B cell (primary cell): ENCODE measurements at places on chromosomes 5 and 9. TPM values are rescaled to one million over a fixed set of nuclear protein-coding genes. Genes with fewer than 3 reads are reported as not detected.

DNA sequence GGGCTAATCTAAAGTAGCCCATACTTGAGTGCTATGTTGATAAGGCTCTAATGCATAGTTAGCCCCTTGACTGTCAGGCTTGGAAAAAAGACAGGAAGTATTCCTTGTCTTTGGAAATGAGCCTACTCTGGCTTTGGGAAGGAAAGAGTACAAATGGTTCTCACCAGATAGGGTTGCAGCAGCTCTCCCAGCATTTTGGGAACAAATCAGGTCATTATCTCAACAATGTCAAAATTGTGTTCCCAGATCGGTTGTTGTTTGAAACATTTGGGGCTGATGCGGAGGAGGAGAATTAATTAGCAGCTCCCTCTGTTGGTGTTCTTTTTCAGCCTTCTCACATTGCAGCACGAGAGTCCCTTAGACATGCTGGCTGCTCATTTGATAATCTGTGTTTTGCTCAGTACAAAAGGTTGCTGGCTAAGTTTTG is 294.7 kb upstream of the DMRT1 start:
- no peak for DNase-seq

DNA sequence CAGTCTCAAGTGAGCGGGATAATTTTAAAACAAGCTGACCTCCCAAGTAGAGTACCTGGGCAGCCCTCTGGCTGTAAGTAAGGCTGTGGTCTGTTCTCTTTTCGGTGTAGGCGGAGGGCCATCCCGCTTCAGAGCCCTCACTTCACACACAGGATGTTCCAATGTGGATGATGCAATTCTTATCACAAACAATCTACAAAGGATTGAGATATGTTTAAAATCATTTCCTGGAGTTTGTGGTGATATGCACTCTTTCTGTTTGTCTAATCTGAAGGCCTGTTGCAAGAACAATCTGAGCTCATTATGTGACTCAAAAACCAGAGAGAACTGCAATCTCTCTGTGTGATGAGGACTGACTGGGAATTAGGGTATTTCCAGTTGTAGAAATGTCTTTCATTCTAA is 42.5 kb downstream of the ITGA2 start:
- DNase-seq = no peak

- no peak for DNase-seq
Observed at GRCh38 chr9:7401116-7401515, 398.5 kb downstream of the DMAC1 start.

DNA sequence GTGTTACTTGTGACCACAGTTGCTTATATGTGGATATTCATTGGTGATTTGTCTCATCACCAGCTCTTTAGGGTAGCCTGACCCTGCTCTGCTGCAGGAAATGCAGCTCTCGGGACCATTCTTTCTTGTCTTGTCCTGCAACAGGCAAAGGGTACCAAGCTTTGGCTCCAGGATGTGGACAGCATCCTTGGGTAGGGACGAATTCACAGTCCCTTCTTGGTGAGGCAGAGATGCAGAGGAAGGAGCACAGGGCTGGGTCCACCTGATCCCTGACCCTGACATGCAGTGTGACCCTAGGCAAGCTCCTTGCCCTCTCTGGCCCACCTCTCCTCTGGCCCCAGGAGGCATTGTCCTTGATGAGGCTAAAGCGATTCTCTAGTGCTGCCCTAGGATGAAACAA is 37.0 kb upstream of the SYNPO start:
- DNase-seq = no peak

DNA sequence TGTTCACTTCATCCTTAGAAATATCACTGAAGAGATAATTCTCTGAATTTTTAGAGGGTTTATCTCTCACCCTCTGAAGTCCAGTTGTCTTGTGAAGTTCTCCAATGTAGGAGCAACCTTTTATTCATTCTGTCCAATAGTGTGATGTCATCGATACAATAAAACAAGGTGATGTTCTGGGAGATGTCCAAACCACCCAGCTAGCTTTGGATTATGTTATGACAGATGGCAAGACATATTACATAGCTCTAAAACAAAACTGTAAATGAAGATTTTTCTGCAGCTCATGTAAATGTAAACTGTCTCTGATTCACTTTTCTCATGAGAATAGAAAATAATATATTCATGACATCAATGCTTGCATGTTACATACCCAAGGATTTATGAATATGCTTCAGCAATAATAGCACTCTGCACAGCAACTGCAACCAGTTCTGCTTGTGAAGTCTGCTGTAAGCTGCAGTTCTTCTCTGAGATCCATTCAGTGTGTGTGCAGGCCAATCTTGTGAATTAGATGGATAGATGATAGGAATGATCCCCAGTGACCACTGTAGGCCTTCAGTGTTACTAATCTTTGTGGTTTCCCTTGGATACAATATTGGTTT is 172.6 kb upstream of the CDH12 start:
- no peak for DNase-seq

GRCh38 chr9:92294297-92294676 is 790 bp upstream of the IARS1 start:
- DNase-seq = no peak

- no peak for DNase-seq
Observed at GRCh38 chr5:95784514-95785302, 37.8 kb downstream of the GLRX start.

DNA sequence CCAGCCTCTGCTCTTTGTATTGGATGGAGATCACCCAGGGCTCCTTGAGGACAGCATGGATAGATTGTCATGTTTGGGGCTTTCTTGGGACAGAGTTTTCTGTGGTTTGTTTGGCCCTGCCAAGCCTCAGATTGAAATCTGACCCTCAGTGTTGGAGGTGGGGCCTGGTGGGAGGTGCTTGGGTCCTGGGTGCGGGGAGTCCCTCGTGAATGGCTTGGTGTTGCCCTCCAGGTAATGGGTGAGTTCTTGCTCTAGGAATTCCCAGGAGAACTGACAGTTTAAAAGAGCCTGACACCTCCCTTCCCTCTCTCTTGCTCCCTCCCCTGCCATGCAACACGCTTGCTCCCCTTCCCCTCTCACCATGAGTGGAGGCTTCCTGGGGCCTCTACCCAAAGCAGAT is 48.6 kb upstream of the OLFM1 start:
- no peak for DNase-seq

DNA sequence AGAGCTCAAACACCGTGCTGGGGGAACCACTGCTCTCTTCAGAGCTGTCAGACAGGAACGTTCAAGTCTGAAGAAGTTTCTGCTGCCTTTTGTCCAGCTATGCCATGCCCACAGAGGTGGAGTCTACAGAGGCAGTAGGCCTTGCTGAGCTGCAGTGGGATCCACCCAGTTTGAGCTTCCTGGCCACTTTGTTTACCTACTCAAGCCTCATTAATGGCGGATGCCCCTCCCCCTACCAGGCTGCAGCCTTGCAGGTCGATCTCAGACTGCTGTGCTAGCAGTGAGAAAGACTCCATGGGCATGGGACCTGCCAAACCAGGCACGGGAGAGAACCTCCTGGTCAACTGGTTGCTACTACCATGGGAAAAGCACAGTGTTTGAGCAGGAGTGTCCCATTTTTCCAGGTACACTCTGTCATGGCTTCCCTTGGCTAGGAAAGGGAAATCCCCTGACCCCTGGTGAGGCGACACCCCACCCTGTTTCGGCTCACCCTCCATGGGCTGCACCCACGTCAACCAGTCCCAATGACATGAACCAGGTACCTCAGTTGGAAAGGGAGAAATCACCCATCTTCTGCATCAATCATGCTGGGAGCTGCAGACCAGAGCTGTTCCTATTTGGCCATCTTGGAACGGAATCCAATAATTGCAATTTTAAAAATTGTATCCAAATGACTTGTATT is 246.9 kb upstream of the ADAMTS16 start:
- DNase-seq = no peak

- no peak for DNase-seq
Observed at GRCh38 chr5:30607301-30607894, 586.1 kb upstream of the CDH6 start.

- no peak for DNase-seq
Observed at GRCh38 chr5:105506692-105507277, 1944.2 kb upstream of the NUDT12 start.

AMBP gene
- total RNA-seq = not detected in 2 replicates

EFCAB9 gene
- total RNA-seq = not detected in 2 replicates

PRR16 gene
- total RNA-seq = 0.27 TPM in 1 of 2 replicates, not detected in the other

BSPRY gene
- total RNA-seq = 0.58 and 0.59 TPM in 2 replicates

MYORG gene
- total RNA-seq = 0.37 and 0.49 TPM in 2 replicates

SYK gene
- 242 and 251 TPM in 2 replicates for total RNA-seq

SPRY4 gene
- total RNA-seq = not detected in 2 replicates

AQP7 gene
- 0.49 TPM in 1 of 2 replicates, not detected in the other for total RNA-seq

ABCA1 gene
- 22.8 and 24.0 TPM in 2 replicates for total RNA-seq

LIFR gene
- total RNA-seq = not detected in 2 replicates

KIF3A gene
- 13.6 and 16.0 TPM in 2 replicates for total RNA-seq

IL4 gene
- not detected in 2 replicates for total RNA-seq
